ENCODE measurements at places on chromosomes 13 and 19.

DNA sequence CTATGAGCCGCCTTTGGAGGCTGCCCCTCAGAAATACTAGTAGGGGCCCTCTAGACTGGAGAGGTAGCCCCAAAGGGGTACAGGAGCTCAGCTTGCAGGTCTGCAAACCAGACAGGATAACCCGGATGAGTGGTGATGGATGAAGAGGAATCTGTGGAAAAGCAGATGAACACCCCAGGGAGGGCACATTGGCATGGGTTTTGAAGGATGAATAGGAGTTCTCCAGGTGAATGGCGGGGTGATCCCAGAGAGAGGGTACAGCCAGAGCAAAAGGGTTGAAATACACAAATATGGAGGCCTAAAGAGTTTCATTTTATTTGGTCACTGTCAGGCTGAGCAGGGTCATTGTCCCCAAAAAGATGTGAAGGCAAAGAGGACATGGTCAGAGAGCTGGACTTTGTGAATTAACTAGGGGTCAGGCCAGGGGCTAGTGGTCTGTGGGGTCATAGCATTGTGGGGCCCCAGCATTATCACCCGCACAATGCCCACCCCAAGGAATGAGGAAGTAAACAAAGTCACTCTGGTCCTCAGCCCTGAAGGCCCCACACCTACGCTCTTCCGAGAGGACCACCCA is 4.8 kb downstream of the NR2F6 start:
- DNase-seq: no peak

- DNase-seq: no peak
These were observed 95.8 kb upstream of the MYCBP2 start for GRCh38 chr13:77422724-77423123.

DNA sequence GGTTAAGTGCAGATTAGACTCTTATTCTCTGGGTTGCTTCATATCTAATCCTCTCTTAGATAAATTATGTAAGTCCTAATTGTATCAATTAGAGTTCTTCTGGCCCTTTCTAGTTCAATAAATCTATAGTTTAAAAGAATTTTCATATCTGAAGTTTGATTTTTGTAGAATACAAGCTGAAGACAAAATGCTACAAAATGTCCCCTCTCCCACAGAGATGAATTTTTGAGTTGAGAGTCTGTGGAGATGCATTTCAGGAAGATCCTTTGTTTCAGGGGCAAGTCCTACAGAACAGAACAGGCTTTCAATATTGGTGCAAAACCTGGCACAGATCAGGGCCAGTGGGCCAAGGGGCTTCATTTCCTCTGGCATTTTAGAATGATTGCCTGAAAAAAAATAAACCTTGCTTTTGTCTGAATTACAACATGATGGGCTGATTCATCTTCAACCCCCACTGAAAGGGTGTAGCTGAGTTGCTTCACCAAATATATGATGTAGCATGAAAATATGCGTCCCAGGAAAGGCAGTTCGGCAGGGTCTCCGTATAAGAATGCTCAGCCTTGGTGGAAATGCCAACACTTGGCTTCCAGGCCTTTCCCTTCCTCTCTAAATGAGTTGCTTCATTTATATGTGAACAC is 6.4 kb upstream of the IPO5 start:
- DNase-seq: peak; percentile 90

DNA sequence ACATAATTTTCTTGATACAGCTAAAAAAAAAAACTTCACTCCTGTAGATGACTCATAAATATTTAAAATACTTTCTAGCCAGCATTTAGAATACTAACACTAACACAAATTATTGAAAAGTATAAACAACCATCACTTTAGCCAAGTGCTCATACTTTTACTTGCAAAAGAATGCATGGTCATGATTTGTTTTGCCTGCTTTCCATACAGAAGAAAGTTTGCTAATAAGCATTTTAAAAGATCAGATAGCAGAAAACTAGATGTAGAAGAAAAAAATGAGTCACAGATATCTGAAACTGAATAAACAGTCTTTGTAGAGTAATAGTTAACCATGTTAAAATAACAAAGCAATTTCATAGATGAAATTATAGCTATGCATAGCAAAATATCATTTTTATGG is 2280.4 kb upstream of the PCDH20 start:
- DNase-seq: peak; percentile 1

DNA sequence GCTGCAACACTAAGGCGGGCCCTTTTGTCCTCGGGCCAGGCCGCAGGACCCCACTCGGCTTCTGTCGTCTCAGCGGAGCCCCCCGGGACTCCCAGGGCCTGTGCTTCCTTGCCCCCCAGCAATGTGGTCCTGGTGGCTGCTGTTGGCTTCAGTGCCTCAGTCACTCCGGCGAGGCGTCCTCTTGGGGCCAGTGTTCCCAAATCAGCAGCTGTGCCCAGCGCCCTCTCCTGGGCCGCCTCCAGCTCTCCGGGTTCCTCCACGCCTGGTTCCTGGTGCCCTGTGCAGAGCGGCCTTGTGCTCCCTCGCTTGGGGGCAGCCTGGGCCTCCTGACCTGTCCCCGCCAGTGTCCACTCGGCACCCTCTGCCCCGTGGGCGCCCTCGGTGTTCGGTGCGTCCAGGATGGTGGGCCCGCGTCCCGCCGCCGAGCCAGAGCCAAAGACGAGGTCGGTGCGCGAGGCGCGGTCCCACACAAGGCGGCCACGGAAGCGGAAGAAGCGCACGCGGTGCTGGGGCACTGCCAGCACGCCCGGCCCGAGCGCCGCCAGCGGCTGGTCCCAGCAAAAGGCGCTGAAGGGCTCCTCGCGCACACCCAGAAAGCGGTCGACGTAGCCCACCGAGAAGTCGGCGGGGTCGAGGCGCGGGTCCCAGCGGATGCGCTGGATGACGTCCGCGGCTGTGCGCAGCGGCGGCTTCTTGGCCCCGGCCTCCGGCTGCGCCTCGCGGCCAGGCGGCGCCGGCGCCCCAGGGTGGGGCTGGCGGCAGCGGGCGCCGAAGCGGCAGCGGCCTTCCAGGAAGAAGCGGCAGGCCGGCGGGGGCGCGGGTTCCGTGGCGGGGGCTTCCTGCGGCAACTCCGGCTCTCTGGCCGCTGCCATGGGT is 685 bp downstream of the LENG9 start:
- peak; percentile 61 for DNase-seq

GRCh38 chr19:5823579-5824281 is 15.8 kb downstream of the FUT6 start:
- DNase-seq: no peak

DNA sequence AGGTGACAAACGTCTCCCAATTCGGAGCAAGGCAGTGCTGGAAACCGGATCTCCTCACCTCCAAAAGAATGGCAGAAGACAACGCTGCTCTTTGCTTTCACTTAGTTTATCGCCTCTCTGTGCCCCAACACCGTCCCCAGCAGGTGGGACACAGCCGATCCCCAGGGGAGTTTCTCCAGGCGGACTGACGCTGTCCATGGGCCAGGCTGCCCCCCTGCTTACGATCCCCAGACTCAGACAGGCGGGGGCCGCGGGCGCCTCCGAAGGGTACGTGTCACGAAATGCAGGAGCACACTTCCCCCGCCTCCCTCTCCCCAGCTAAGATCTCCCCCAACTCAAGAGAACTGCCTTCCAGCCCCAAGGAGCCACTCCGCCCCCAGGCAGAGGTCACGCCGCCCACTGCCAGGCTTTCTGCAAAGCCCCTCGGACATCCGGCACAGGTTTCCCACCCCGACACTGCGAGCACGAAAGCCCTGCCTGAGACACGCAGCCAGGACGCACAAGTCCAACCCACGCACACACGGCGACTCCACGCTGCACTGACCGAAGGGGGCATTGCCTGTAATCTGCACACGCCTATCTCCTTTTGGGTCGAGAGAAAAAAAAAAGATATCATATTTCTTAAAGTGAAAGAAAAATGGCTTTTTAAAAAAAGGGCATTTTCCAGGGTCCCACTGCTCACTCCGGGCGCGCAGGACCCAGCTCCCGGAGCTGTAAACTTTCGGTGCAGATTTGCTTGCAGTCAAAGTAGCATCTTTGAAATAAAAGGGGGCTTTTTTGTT is 2.0 kb downstream of the SPRY2 start:
- peak; percentile 62 for DNase-seq

DNA sequence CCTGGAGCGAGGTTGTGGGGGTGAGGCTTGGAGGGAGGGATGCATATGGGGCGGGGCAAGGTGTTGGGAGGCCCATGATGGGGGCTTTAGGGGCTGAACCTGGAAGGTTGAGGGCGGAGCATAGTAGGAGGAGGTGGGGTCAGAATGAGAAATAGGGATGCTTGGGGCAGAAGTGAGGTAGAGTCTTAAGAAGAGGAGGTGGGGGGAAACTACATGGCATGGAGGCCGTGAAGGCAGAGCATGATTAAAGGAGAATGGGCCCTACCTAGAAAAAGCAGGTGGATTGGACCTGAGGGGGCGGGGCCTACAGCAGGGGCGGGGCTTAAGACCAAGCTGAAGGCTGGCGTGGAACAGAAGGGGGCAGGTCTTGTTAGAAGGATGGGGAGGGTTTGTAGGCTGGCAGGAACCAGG is 799 bp downstream of the NR1H2 start:
- DNase-seq: no peak

GRCh38 chr13:23871616-23872220 is 17.5 kb downstream of the MIPEP start:
- peak; percentile 69 for DNase-seq

DNA sequence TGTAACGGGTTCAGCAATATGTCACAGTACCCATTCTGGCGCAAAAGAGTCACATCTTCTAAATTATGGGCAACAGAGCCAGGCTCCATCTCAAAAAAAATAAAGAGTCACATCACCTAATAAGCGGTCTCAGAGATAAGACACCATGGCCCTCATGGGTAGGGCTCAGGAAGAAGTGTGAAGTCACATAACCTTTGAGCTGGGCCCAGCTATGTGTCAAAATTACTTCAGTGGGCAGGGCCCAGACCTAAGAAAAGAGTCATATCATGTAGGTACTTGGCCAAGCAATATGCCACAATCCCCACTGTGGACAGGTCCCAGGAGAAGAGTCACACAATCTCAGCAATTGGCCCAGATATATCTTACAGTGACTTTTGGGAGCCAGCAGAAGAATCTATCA is 11.4 kb upstream of the ZNF91 start:
- no peak for DNase-seq

- DNase-seq: no peak
These were observed 3.4 kb downstream of the FREM2 start for GRCh38 chr13:38690231-38690630.

DNA sequence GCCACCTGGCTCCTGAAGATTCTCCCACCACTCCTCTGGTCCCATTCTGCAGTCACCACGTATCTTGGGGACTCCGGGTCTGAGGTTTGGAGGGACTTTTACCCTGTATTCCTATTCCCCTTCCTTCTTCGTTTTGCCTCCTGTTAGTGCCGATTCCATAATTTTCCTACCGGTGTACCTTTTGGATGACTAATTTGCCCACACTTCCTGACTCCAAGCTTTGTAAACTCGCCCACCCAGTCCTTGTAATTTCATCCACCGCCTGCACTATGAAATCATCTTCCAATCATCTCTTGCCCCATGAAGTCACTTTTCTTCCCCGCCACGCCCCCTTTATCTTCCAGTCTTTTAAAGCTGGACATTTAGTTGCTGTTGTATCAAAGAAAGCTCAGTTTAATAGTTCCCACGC is 572 bp downstream of the UCHL3 start:
- peak; percentile 48 for DNase-seq

DNA sequence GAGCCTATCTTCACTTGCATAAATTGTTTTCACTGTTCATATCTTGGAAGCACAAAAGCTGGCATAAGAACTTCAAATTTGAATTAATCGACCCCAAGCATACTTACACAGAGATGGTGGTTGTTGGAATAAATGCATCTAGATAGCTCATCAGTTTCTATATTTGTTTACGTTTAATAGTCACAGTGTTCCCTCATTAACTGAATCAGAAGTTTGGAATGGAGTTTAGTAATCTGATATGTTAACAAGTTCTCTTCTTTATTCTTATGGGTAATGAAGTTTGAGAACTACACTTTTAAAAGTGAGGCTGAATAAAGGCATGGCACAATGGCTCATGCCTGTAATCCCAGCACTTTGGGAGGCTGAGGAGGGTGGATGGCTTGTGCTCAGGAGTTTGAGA is 886.7 kb upstream of the PCDH20 start:
- no peak for DNase-seq

DNA sequence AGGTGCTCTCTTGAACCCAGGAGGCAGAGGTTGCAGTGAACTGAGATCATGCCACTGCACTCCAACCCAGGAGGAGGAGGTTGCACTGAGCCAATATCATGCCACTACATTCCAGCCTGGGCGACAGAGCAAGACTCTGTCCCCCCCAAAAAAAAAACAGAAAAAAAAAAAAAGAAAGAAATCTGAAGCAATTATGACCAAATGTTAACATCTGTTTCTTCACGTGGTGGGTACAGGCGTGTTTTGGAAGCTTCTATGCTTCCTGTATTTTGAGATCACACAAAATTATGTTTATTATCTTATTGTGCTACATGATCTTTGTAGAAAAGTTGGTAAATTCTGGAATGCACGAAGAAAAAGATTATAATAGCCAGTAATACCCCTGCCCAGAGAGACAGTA is 2.7 kb upstream of the ACP5 start:
- DNase-seq: no peak

DNA sequence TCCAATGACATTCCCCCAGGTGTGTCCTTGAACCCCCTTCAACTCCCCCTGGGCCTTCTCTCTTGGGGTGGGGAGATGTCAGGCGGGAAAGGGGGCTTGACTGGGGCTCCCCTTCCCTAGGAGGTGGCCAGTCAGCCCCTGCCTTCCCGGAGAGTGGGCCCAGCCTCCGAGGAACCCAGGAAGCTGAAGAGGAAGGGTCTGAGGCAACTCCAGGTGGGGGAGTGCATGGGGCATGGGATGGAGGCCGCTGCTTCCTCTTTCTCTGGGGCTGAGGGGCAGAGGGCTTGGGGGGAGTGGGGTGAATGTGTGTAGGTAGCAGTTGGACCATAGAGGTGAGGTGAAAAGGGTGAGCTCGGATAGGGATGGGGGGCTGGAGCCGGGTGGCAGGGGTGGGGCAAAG is 2.7 kb upstream of the INAFM1 start:
- no peak for DNase-seq

All from AG08395 (cell line).